ENCODE measurements at places on chromosomes 4 and X.

DNA sequence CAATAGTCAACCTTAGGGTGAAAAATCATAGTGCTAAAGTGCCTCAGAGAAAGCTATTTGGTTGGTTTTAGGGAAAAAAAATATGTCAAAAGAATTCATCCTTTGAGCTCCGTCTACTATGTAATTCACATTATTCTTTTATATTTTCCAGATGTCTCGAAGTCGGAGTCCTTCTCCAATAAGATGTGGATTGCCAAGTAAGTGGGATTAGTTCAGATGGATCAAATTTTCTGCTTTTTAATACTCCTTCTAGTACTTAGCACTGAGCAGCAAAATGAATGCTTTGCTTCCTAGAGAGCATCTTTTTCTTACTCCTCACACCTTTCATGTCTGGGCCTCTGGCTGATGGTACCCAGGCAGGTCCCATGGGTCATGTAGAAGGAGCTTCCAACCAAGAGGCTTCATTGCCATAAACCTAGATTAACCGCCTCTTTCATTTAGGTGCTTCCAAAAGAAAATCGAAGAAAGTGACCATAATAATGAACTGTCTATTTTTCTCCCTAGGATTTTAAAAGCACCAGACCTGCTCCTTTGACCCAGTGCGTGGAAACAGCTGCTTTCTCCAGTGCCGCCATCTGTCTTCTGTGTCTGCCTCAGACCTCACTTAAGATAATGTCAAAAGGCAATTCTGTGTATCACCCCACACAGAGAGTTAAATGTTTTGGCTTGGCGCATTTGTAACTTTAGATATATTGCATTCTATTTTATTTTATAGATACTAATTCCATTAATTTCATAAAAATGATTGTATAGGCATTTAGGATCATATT lies 43.5 kb downstream of the SPATA18 start:
- DNase-seq = no peak

GRCh38 chr4:20889901-20890300 lies 189.6 kb downstream of the PACRGL start:
- no peak for DNase-seq

DNA sequence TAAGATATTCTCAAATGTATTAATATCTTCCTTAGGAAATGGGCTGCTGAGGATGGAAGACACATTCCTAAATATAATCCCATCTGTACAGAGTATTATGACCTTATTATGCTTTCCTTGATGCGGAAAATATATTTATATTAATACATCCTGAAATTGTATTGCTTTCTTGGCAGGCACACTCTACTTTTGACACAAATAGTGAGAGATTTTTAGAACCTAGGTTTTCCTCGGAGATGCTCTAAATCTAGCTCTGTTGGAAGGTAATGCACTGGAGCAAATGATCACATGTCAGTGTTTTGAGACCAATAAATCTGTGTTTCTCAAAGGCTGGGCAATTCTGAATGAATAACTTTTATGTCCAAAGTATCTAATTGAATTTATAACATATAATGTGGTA lies 94.3 kb upstream of the MAGEC2 start:
- no peak for DNase-seq

DNA sequence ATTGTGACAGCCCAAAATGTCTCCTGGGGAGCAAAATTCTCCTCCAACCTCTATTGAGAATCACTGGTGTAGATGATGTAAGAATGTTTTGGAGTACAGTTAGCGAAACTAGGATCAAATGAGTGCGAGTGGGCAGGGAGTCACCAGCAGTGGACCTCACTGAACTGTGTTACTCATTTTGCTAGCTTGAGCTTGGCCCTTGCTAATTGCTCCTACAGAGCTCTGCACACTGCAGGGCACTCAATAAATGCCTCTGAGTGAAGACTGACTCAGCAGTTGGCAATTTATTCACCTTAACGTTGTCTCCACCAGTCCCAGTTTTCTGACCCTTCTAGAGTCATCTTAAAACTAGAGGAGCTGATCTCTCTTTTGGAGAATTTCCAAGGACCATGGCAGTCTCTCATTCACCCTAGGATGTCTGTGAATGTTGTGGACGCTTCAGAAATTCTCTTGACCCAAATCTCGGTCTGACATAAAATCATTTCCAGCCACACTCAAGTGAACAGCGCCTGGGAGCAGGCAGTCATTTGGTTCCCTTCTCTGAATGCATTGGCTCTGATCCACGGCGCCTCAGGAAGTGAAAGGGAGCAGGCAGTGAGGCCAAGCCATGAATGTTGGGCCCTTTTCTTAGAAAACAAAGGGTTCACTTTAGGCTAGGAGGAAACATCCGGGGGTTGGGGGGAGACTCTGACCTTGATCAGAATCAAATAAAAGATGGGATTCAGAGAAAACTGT lies 148.1 kb downstream of the NWD2 start:
- DNase-seq = no peak

- no peak for DNase-seq
These were observed 68.4 kb downstream of the SLC10A7 start for GRCh38 chr4:146453181-146453807.

All from IMR-90 (cell line).